ENCODE measurements at places on chromosomes 4 and X. TPM values are rescaled to one million over a fixed set of nuclear protein-coding genes. Genes with fewer than 3 reads are reported as not detected.

- H3K36me3 ChIP-seq, result no peaks in the 10 kb centered on the region
- no peaks in the 10 kb centered on the region for H3K4me1 ChIP-seq
- H3K27ac ChIP-seq, result no peak overlapping the region
- H3K4me3 ChIP-seq, result no peak overlapping the region
Observed at GRCh38 chrX:46860557-46860956, 23.7 kb downstream of the RP2 start.

DNA sequence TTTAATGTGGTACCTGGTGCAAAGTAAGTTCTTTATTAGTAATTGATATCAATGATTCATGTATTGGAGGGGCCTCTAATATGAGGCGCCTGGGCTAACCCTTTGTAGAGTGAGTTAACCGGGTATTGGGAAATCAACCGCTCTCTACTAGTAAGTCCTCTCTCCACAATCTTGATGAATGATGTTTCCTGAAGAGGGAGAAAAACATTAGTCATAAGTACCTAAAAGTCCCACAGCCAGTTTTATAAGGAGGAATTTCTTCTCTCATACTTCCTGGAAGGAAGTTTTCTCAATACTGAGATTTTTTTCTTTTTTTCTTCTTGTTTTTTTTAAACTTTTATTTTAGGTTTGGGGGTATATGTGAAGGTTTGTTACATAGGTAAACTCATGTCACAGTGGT is 62.3 kb downstream of the AGTR2 start:
- no peaks in the 10 kb centered on the region for H3K4me1 ChIP-seq
- H3K27me3 ChIP-seq, result peaks cover 4% of the 10 kb centered on the region

- H3K4me3 ChIP-seq, result no peak overlapping the region
- peaks cover 8% of the 10 kb centered on the region for H3K27me3 ChIP-seq
- peaks cover 14% of the 10 kb centered on the region for H3K4me1 ChIP-seq
- no peaks in the 10 kb centered on the region for H3K36me3 ChIP-seq
- DNase-seq, result no peak
Observed at GRCh38 chrX:134804779-134805178, 146.5 kb upstream of the PLAC1 start.

DNA sequence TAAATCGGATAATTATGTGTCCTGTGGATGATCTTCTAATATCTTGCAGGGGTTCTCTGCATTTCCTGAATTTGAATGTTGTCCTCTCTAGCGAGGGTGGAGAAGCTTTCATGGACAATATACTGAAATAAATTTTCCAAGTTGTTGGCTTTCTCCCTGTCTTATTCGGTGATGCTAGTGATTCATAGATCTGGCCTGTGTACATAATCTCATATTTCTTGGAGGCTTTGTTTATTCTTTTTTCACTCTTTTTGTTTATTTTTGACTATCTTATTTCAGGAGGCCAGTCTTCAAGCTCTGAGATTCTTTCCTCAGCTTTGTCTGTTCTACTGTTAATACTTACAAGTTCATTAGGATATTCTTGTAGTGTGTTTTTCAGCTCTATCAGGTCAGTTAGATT is 20.7 kb upstream of the CLGN start:
- no peaks in the 10 kb centered on the region for H3K27me3 ChIP-seq
- DNase-seq, result no peak
- no peak overlapping the region for H3K27ac ChIP-seq

Gene SPIN4
- polyA plus RNA-seq, result 3.8 TPM

Data from immature natural killer cell (primary cell).